ENCODE measurements at places on chromosomes 6 and 20. TPM values are rescaled to one million over a fixed set of nuclear protein-coding genes. Genes with fewer than 3 reads are reported as not detected.

DNA sequence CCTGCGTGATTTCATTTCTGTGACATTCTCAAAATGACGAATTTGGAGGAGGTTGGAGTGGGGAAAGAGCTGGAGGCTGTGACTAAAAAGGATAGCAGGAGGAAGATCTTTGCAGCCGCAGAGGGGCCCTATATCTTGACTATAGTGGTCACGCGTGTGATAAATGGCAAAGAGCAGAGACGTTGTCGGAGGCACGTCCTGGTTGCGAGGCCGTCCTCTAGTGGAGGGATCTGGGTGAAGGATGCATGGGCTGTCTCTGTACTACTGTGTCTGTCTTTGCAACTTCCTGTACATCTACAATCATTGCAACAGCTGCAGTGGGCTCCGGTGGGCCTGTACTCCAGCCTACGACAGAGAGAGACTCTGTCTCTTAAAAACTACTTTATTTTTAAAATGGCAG, 76.6 kb downstream of the YTHDF1 start:
- H3K4me3 ChIP-seq, result no peak overlapping the region
- H3K27me3 ChIP-seq, result no peaks in the 10 kb centered on the region
- no peaks in the 10 kb centered on the region for H3K36me3 ChIP-seq

DNA sequence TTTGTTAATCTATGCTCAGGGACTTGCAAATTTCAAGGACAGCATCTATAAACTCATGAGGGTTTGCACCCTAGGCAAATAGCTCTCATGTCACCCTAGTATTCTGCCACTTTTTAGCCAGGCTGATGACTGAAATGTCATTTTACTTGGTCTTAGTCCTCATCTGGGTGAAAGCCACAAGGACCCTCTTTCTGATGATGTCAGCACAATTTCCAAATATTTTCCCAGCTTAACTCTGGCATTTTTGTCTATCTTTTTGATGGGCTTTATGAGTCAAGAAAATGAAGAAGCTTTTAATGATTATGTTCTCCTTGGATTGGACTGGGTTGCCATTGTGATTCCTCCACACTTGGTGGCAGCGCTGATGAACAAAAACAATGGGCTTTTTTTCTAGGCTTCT, 420.1 kb upstream of the BTBD3 start:
- H3K36me3 ChIP-seq, result peaks cover 5% of the 10 kb centered on the region
- H3K27me3 ChIP-seq, result no peaks in the 10 kb centered on the region
- no peak for DNase-seq
- no peak overlapping the region for H3K4me3 ChIP-seq
- no peaks in the 10 kb centered on the region for H3K4me1 ChIP-seq

DNA sequence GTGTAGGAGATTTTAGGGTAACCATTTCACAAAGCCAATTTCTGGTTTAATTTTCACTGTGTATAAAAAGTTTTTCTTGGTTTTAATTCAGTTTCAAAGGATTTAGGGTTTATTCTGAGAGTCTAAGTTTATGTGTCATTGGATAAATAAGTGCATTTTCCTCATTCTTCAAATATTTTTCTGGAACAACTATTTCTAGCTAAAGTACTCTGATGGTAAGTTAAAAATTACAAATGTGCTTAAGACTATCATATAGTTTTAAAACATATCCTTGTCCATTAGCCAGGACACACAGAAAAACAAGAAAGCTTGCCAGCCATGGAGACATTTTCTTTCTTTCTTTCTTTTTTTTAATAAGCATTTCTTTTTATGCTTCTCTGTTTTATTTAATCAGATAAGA, 333.0 kb downstream of the RFPL4B start:
- no peak overlapping the region for H3K4me3 ChIP-seq
- no peaks in the 10 kb centered on the region for H3K36me3 ChIP-seq
- no peaks in the 10 kb centered on the region for H3K27me3 ChIP-seq
- no peak for DNase-seq

DNA sequence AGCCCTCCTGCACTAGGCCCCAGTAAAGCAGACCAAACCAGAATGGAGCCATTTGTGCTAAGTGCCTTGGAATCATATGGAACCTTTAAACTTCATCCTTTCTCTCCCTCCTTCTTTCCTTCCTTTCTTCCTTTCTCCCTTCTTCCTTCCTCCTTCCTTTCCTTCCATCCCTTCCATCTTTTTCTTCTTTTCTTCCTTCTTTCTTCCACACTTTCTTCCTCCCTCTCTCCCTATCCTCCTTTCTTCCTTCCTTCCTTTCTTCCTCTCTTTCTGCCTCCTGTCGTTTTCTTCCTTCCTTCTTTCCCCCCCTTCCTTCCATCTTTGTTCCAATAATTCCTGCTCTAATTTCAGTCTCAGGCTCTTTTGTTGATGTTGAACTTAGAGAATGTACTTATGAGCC, 11.2 kb upstream of the SFT2D1 start:
- no peak overlapping the region for H3K27ac ChIP-seq
- peaks cover 4% of the 10 kb centered on the region for H3K36me3 ChIP-seq
- peaks cover 25% of the 10 kb centered on the region for H3K27me3 ChIP-seq
- H3K4me3 ChIP-seq, result no peak overlapping the region

DNA sequence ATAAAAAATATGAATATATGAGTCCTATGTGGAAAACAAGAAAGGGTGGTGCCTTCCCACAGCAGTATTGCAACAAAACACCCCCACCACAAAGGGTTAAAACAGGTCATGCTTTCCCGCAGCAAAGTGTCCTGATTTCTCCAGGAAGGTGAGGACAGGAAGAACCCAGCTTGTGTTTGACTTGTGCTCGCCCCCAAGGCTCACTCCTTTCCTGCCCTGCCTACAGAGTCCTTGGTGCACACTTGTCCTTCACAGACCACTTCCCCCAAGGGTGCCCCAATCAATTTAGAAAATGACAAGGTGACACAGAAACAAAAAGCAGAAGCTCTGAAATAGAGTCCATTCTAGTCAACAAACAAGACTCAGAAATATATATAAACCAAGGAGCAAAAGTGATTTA, 237.4 kb downstream of the PTPRK start:
- no peak overlapping the region for H3K4me3 ChIP-seq
- H3K4me1 ChIP-seq, result no peaks in the 10 kb centered on the region
- peaks cover 8% of the 10 kb centered on the region for H3K27me3 ChIP-seq
- H3K36me3 ChIP-seq, result no peaks in the 10 kb centered on the region

DNA sequence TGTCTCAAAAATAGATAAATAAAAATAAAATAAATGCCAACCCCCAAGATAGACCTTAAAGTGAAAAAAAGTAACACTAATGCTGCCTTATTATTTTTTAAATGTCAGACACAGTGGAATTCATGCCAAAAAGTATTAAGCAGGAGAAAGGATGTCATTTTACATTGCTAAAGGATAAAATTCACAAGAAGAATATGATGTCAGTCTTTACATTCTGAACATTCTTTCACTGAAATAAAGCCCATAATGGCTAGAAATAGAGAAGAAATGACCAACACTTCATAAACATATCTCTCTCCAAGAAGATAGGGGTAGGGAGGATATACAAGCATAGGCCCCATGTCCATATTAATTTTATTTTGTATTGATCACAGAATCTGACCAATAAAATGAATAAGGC, 47.4 kb downstream of the SLC23A2 start:
- no peak for DNase-seq
- H3K36me3 ChIP-seq, result peaks cover 5% of the 10 kb centered on the region
- H3K27ac ChIP-seq, result no peak overlapping the region
- H3K4me1 ChIP-seq, result peaks cover 9% of the 10 kb centered on the region
- no peaks in the 10 kb centered on the region for H3K27me3 ChIP-seq
- H3K4me3 ChIP-seq, result no peak overlapping the region

DNA sequence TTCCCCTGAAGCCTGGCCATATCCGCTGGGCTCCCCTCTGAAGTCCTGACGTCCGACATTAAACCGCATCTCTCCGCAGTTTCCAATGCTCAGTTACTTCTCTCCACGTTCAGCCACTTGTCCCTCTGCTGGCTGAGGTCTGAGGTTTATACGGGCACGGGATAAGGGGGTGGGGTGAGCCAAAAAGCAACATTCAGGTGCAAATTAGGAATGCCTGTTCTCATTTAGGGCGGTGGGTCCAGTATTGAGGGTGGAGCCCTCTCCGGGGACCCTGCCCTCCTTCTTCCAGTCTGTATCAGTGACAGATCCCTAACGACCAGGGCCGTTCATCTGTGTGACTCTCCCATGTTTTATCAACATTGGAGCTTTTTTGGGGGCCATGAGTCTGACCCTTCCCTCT, 1454.4 kb downstream of the HACE1 start:
- no peak for DNase-seq
- H3K36me3 ChIP-seq, result no peaks in the 10 kb centered on the region
- no peak overlapping the region for H3K27ac ChIP-seq
- no peaks in the 10 kb centered on the region for H3K4me1 ChIP-seq
- H3K4me3 ChIP-seq, result no peak overlapping the region
- H3K27me3 ChIP-seq, result no peaks in the 10 kb centered on the region

The SAMD3 gene
- 39.3 TPM for total RNA-seq

The TCP1 gene
- 498 TPM for total RNA-seq

The PPIL6 gene
- total RNA-seq, result not detected

The BTNL2 gene
- not detected for total RNA-seq

The FAM135A gene
- 7.0 TPM for total RNA-seq
